ENCODE measurements at places on chromosomes 3 and 15. TPM values are rescaled to one million over a fixed set of nuclear protein-coding genes. Genes with fewer than 3 reads are reported as not detected.

GRCh38 chr3:124315215-124316033 lies 323.5 kb upstream of the ROPN1 start:
- no peak for DNase-seq

- no peak for DNase-seq
These were observed 40.3 kb downstream of the SLC6A20 start for GRCh38 chr3:45756055-45756454.

GRCh38 chr15:92817339-92817886 lies 82.7 kb upstream of the CHD2 start:
- DNase-seq = no peak

- DNase-seq = no peak
These were observed 45.1 kb downstream of the COLQ start for GRCh38 chr3:15476378-15476777.

DNA sequence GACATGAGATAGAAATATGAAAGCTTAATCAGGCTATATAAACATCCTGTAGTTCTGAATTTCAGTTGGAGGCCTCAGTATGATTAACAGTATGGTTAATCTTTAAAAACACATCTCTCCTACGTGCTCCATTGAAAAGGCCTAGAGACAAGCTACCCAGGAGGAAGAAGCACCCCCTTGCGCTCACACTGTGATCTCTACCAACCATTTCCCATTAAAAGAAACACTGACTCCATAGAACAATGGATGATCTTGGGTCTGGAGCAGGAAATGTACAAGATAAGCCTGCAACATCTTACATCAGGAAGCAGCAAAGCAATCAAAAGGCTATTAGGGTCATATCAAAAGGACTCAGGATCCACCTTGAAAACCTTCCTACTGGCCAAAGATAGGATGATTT lies 3.4 kb upstream of the EOGT start:
- DNase-seq = no peak

GRCh38 chr3:66962664-66963063 lies 35.4 kb upstream of the KBTBD8 start:
- DNase-seq = no peak

- DNase-seq = no peak
These were observed 57.1 kb upstream of the CMTM8 start for GRCh38 chr3:32181365-32181764.

DNA sequence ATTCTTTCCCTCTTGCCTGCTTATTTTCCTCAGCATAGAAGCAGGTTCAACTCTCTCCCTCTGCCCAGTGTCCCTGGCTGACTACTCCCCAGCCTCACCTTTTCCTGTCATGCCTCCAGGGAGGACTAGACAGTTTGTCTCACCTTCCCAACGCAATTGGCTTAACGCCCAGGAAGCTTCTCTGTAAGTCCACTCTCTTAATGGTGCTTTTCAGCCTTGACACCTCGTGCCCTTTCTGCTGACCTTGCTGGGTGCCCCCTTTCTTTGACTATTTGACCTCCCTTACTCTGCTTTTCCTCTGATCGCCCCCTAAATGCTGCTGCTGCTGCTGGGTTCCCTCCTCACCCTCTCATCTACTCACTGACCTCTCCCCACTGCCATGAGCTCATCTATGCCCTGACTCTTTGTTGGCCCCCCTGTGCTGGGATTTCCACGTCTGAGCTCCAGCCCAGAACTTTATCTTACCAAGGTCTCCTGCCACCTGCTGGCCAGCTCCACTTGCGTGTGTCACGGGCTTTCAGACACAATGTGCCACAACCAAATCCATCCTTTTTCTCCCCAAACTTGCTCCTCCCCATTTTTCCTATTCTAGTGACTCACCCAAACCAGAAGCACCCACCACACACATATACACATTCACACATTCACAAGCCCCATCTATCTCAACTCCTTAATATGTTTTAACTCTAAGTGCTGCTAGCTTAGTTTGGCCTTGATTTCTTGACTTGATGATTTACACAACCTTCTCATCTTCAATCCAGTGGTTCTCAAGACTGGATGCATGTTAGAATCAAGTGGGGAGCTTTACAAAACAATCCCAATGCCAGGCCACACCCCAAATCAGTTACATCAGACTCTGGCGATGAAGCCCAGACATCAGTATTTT lies 16.6 kb downstream of the EPB42 start:
- DNase-seq = peak; percentile 44

GRCh38 chr3:127005864-127006500 lies 23.1 kb downstream of the PLXNA1 start:
- no peak for DNase-seq

GRCh38 chr15:74402873-74403587 lies 30.7 kb downstream of the SEMA7A start:
- DNase-seq = no peak

DNA sequence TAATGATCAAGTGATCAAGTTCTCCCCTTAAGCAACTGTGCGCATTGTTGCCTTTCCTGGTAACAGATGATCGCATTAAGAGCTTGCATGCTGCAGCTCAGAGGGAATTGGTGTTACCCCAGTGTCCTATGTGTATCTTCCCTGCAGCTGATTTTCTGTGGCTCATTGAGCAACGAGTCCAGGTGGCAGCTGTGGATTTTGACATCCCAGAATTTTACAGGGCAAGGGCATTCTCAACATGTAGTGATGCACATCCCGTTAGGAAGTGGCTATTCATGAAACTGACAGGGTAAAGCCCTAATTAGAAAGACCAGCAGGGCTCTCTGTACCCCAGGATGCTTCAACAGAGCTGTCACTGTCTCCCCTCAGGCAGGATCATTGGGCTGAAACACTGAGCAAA lies 232.8 kb downstream of the AGBL1 start:
- DNase-seq = no peak

DNA sequence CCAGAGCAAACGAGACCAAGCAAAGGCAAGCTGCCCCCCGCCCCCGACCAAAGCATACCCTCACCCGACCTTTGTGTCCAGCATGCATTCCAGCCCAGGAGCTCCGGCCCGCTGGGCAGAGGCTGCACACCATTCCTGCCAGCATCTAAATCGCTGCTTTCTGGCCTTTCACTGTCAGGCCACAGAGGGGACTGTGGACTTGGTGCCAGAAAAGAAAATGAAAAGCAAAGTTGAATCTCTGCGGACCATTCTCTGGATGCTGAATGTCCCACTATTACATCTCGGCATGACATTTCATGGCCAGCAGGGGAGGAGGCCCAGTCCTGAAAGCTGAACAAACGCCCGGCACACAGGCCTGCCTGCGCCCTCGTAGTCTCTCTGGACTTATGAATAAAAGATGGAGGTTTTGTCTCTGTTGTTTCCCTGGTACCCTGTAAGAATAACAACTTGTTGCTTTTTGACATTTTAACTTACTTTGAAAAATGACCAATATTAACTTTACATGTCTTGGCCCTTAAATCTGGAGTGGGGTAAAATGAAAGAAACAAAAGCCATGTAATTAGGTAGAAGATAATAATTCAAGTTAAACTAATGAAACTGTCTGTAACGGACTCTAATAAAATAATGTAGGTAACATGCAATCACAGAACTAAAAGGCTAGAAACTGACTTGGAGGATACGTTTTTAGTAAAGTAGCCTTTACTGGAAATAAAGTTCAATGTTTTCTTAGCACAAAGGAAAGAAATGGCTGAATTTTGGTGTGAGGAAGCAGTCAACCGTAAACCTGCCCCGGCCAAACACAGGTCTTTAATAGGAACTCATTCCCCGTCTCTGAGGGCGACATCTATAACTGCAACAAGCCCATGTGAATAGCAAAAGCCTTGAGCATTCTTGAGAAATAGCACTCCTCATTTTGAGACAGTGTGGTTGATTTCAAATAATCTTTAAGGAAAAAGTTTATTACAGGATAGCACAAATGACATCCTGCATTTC lies 12.7 kb downstream of the IL17RD start:
- DNase-seq = no peak

- DNase-seq = no peak
These were observed 225.8 kb downstream of the CGGBP1 start for GRCh38 chr3:87833039-87833377.

GRCh38 chr3:58639001-58639400 lies 27.6 kb downstream of the FAM3D start:
- DNase-seq = no peak

DNA sequence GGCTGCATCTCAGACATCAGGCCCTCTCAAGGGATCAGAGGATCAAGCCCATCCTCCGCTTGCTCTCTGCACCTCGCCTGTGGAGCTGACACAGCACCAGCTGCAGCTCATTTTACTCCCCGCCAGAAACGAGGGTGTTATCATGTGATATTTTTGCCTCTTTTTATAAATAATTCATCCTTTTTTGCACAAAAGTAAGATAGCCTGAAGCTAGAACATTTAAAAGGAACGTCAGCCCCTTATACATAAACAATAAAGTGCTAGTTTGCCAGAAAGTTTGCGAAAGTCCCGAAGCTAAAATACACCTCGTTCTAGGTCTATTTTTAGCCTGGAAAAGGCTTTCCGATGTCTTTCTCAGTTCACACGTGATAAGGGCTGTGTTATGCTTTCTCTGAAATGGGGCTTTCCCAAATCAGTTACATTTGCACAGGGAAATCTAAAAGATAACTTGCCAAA lies 9.6 kb upstream of the FAM174B start:
- DNase-seq = no peak

DNA sequence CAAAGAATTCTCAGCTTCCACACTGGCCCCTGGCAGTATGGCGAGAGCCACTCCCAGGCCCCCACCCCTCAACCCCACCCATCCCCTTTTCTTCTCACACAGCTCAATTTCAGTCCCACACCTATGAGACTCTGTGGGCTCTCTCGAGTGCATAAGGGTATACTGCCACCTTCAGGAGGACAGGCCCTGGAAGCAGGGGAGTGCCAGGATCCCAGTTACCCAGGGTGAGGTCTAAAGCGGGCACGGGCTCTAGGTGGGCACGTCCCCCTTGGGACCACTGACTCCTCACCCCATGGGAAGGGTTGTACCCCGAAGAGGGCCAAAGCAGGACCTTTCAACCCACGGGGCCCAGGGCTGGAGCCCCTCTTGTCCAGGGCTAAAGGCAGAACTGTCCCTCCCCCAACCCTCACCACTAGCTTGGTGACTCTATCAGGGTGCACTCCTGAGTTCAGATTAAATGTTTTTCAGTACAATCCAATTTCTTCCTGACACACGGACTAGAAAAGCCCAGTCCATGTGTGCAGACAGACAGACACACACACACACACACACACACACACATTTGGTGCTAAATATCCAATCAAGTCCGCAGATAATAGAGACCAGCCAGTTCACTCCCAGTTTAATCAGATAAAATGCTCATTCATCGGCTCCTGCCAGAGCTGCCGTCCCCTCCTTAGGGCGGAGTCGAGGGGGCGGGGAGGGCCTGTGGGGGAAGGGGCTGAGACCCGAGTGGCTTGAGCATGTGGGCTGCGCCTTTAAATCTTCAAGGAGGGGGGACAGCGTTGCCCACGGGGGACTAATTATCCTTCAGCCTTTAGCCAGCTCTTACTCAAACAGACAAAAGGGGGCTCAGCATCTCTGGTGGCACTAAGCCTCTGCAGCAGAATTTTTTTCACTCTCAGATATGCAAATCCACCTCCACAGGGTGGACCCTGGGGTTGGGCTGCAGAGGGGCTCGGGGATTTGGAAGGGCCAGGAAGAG lies 59.3 kb downstream of the CYP11A1 start:
- DNase-seq = no peak

DNA sequence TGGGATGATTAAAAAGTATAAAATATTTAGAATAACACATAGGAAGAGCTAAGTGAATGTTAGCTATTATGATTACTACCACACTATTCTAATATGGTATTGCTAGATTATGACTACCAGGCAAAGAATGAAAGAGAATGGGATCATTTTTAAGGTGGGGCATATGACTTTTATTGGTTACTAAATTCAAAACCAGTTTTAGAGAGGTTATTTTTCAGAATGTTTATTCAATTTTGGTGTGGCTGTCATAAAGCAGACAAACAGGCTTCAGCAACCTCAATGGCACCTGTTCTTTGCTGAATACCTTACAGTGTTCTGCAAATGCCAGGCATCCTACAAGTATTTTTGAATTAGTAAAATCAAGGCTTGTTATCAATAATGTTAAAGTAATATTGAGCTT lies 12.8 kb downstream of the SPTSSB start:
- no peak for DNase-seq

DNA sequence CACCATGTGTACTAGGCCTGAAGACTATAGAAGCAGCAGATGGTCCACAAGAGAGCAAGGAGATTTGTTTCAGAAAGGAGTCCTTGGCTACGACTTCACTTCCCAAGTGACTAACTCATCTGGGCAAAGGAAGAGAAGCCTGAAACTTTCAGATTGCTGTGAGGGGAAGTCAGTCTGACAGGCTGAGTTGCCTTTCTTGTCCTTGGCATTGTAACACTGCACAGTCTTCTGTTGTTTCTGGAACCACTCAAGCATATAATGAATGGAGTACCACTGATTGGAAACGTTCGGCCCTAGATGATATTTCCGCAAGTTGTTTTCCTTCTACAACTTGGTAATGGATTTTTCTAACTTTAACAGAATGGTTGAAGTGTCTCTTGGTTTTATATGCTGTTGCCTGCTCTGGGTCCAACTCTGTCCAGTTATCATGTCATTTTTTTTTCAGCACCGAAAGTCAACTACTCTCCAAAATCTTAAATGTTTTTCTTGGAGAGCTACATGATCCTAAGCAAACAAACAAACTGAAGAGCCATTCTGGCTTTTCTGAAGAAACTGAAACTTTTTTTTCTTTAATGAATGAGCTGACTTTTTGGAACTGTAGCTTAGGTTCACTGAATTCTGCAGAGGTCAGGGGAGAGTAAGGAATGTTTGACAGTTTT lies 685.7 kb downstream of the MECOM start:
- DNase-seq = peak; percentile 85

DNA sequence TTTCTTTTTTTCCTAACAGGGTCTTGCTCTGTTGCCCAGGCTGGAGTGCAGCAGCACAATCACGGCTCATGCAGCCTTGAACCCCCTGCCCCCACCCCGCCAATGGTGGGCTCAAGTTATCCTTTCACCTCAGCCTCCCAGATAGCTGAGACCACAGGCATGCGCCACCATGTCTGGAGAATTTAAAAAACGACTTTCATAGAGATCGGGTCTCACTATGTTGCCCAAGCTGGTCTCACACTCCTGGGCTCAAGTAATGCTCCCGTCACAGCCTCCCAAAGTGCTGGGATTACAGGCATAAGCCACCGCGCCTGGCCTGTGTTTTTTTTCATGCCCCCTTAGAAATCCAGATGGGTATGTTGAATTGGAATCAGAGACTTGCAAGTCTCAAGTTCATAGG lies 40.3 kb downstream of the ERICH6 start:
- DNase-seq = no peak

GRCh38 chr15:57777003-57777402 lies 70.5 kb downstream of the POLR2M start:
- DNase-seq = no peak

DNA sequence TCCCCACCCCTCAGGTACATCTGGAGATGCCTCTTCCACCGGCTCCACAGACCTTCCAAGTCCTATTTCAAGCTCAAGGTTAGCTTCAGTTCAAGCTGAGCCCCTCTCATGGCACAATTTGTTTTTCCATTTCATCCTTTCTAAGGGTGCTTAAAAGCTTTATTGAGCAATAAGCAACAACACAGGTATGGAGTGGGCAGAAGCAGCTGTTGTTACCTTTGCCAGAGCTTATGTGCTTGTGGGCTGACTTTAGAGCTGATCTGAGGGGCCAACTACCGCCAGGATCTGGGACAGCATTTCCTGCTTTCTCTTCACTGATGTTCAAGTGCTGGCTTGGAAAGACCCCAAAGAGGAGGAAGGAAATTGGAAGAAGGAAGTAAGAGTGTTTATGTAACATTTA lies 140.0 kb upstream of the KLHL25 start:
- DNase-seq = no peak

- DNase-seq = no peak
These were observed 901 bp upstream of the MANF start for GRCh38 chr3:51384055-51384725.

The ISY1 gene
- 47.2 TPM for total RNA-seq

The ATP13A5 gene
- total RNA-seq = not detected

The PROS1 gene
- total RNA-seq = 11.2 TPM

The CNTN6 gene
- not detected for total RNA-seq

The ARNT2 gene
- under 0.01 TPM for total RNA-seq

The C3orf49 gene
- not detected for total RNA-seq
